Activated CD4-positive, CD25-positive, alpha-beta regulatory T cell (primary cell): ENCODE measurements at places on chromosomes 12 and 14.

DNA sequence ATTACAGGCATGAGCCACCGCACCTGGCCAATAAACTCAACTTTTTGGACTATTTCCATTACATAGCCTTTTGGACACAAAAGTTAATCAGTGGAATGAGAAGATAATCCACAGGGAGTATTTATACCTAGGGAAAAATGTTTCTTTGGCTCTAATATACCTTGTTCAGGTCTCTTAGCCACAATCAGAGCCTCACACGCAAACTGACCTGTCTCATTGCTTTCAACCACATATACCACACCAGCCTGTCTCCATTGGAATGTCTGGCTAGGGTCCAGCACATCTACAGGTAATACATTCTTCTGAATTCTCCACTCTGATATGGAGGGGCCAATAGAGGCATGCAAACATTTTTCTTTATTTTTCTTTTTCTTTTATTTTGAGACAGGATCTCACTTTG is 3.8 kb upstream of the RBMS2 start:
- no peak for DNase-seq

DNA sequence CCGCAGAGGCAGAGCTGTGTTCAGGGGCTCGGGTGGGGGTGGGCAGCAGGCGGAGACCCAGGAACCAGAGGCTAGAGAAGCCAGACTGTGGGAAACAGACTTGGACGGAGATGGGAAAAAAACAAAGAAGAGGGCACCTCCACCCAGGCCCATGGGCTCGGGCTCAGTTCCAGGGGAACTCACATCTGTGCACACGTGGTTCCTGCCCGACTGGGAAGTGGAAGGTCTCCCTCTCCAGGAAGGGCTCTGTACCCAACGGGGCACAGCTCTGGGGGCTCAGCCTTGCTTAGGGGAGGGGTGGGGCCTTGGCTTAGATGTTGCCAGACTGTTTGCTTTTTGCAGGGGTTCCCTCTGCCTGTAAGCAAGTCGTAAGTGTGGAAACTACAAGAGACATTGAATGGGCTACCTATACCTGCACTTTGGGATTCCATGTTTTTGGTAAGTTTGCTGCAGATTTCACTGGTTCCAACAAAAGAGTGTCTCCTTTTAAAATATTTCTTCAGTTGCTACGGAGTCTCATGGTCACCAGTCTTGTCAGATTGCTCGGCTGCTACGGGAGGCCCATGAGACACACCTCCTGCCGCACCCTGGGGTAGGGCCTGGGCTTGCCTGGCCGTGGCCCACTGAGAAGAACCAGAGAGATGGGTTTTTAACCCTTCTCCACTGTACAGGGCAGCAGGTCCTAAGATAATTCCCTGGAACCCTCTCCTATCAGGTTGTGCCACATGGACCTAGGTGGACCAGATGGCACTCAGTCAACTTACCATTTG is 127.6 kb upstream of the EVL start:
- DNase-seq: no peak

GRCh38 chr14:78131201-78131600 is 39.0 kb upstream of the NRXN3 start:
- DNase-seq: no peak

DNA sequence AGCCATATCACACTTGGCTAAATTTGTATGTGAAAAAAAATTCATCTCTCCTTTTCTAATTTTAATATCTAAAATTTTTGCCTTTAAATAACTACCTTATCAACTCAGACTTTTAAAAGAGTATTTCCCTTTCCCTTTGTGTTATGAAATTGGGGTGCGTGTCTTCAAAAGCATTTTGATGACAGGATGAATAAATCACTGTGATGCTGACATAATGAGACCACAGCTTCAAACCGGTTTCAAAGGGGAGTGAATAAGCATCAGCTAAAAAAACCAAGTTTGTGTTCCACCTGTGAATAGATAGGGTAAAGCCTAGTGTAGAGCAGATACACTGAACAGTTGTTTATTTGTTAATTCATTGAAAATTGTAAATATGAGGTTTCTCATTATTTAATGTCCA is 85.0 kb downstream of the LGR5 start:
- DNase-seq: no peak

GRCh38 chr12:41619705-41620104 is 431.6 kb downstream of the PDZRN4 start:
- no peak for DNase-seq

GRCh38 chr12:108525681-108526080 is 10.6 kb downstream of the FICD start:
- no peak for DNase-seq

GRCh38 chr12:127041985-127042625 is 1224.9 kb upstream of the TMEM132C start:
- no peak for DNase-seq

- no peak for DNase-seq
Observed at GRCh38 chr12:16788506-16789203, 182.7 kb upstream of the LMO3 start.
